Endothelial cell of umbilical vein (primary cell): ENCODE measurements at places on chromosomes 13 and 19. TPM values are rescaled to one million over a fixed set of nuclear protein-coding genes. Genes with fewer than 3 reads are reported as not detected.
A peak's percentile ranks its signal among the peaks of the same experiment; 100 is the strongest.

DNA sequence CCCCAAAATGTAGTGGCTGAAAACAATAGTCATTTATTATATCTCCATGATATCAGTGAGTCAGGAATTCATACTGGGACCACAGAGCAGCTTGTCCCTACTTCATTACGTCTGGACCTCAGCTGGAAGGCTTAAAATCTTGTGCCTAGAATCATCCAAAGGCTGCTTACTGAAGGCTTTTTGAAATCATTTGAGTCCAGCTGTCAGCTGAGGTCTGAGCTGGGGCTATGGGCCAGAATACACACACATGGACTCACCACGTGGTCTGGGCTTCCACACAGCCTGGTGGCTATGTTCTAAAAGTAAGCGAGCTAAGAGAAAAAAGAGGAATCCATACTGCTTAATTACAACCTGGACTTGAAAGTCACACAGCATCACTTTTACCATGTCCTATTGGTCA is 209.2 kb downstream of the KCTD12 start:
- DNase-seq, result peak; percentile 34
- no peaks in the 10 kb centered on the region for H3K36me3 ChIP-seq
- no peaks in the 10 kb centered on the region for H3K27me3 ChIP-seq
- H3K4me1 ChIP-seq, result no peaks in the 10 kb centered on the region
- H3K27ac ChIP-seq, result no peak overlapping the region

- H3K27ac ChIP-seq, result no peak overlapping the region
- no peaks in the 10 kb centered on the region for H3K4me1 ChIP-seq
- no peak overlapping the region for H3K4me3 ChIP-seq
Measured at GRCh38 chr19:14536926-14537692, 7.7 kb downstream of the TECR start.

DNA sequence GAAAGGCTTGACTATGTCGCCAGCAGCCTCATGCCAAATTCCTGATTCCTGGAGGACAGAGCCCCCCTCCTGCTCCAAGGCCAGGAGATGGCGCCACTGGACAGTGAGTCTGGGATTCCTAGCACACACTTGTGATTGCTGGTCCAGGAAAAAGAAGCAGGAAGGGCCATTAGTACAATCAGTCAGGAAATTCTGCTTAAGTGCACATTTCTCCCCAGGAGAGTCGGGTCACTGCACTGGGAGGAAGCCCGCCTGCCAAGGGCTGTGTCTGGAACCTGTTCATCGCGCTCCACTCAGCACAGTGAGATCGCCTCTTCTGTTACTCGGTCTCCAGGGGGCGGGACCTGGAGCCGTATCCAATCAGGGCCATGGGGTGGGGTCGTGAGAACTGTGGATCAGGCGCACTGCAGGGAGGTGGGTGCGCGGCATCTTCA is 65.1 kb downstream of the ZNF823 start:
- peak overlapping the region; percentile 36 for H3K4me3 ChIP-seq
- DNase-seq, result peak; percentile 81
- no peaks in the 10 kb centered on the region for H3K36me3 ChIP-seq

DNA sequence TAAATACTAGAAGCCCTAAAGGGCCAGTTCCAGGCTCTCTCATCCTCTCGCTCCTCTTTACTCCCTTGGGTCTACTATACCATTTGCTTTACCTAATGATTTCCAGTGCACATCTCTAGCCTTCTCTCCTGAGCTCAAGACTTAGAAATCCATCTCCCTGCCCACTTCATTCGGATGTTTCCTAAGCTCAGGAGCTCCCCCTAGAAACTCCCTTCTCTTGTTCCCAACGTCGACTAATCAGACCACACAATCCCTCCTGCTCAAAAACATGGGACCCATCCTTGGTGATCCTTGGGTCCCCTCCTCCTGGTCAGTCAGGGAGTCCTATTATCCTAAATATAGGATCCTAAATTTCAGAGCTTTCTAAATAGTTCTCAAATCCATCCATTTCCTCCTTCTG is 21.1 kb upstream of the STK24 start:
- peaks cover 9% of the 10 kb centered on the region for H3K27me3 ChIP-seq
- no peak overlapping the region for H3K4me3 ChIP-seq
- no peaks in the 10 kb centered on the region for H3K4me1 ChIP-seq
- DNase-seq, result peak; percentile 31
- H3K27ac ChIP-seq, result no peak overlapping the region

GRCh38 chr13:34993470-34993869 is 51.4 kb downstream of the NBEA start:
- H3K4me3 ChIP-seq, result no peak overlapping the region
- no peaks in the 10 kb centered on the region for H3K4me1 ChIP-seq
- H3K27me3 ChIP-seq, result no peaks in the 10 kb centered on the region
- no peaks in the 10 kb centered on the region for H3K36me3 ChIP-seq
- no peak overlapping the region for H3K27ac ChIP-seq
- DNase-seq, result no peak

GRCh38 chr19:47730910-47731309 is 14.4 kb upstream of the NOP53 start:
- H3K4me1 ChIP-seq, result peaks cover 23% of the 10 kb centered on the region
- DNase-seq, result no peak
- H3K4me3 ChIP-seq, result no peak overlapping the region

- H3K27me3 ChIP-seq, result no peaks in the 10 kb centered on the region
- DNase-seq, result peak; percentile 43
- H3K4me3 ChIP-seq, result peak overlapping the region; percentile 24
- H3K27ac ChIP-seq, result no peak overlapping the region
- peaks cover 38% of the 10 kb centered on the region for H3K4me1 ChIP-seq
- H3K36me3 ChIP-seq, result no peaks in the 10 kb centered on the region
Measured at GRCh38 chr19:46297700-46298478, 1.0 kb downstream of the HIF3A start.

- H3K27me3 ChIP-seq, result no peaks in the 10 kb centered on the region
- H3K36me3 ChIP-seq, result no peaks in the 10 kb centered on the region
- DNase-seq, result no peak
Measured at GRCh38 chr13:66128201-66128600, 1101.9 kb downstream of the PCDH9 start.

GRCh38 chr19:47255879-47256692 is at the start of gene CCDC9:
Gene CCDC9 (plus strand): TSS chr19:47256525. CDS start chr19:47258401, 1,876 bp downstream.
- peaks cover 11% of the 10 kb centered on the region for H3K4me1 ChIP-seq
- peak within 1 kb of the TSS; percentile 73 for H3K4me3 ChIP-seq
- H3K27me3 ChIP-seq, result no peaks in the 10 kb centered on the region
- DNase-seq, result peak; percentile 95

DNA sequence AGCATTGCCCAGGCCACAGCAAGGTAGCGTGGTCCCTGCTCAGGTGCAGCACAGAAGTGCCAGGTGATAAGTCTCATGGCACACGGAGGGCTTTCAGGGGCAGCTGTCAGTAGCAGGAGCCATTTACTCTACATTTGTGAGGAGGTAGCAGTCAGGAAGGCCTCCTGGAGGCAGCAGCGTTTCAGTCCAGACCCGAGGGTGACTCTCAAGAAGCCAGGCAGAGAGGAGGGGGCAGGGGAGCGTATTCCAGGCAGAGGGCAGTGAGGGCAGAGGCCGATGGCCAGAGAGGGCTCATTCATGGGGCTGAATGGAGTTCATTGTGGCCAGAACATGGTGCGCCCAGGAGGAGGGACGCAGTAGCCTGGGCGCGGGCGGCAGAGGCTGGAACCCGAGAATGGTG is 8.9 kb downstream of the PIAS4 start:
- no peak overlapping the region for H3K4me3 ChIP-seq
- DNase-seq, result no peak
- H3K27ac ChIP-seq, result no peak overlapping the region
- H3K27me3 ChIP-seq, result no peaks in the 10 kb centered on the region

DNA sequence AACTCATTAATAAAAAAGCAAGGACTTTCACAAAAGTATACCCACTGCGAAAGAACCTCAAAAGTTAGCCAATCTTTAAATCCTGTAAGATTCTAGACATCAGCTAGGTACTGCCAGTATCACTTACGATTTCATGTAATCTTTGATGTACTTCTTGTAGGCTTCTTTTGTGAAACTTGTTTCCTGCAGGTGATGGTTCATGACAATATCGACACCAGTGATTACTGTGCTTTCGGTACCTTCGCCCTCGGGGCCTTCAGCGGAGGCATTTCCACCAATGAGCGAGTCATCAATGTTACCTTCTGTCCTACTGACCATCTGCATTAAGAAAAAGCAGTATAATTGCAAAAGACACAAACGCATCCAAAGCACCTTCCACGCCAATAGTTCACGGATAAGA is 1.1 kb downstream of the TPT1 start:
- no peaks in the 10 kb centered on the region for H3K27me3 ChIP-seq
- peak overlapping the region; percentile 91 for H3K27ac ChIP-seq
- peaks cover 44% of the 10 kb centered on the region for H3K36me3 ChIP-seq
- peak overlapping the region; percentile 70 for H3K4me3 ChIP-seq

- H3K27me3 ChIP-seq, result no peaks in the 10 kb centered on the region
- H3K36me3 ChIP-seq, result no peaks in the 10 kb centered on the region
- DNase-seq, result peak; percentile 42
- H3K27ac ChIP-seq, result no peak overlapping the region
Measured at GRCh38 chr19:47274891-47275761, 441 bp downstream of the INAFM1 start.

GRCh38 chr13:73403355-73404120 is 344.7 kb downstream of the KLF5 start:
- H3K4me3 ChIP-seq, result no peak overlapping the region
- DNase-seq, result no peak
- H3K27me3 ChIP-seq, result no peaks in the 10 kb centered on the region
- H3K36me3 ChIP-seq, result no peaks in the 10 kb centered on the region

GRCh38 chr19:34230820-34231219 is 23.5 kb upstream of the GARRE1 start:
- peaks cover 29% of the 10 kb centered on the region for H3K4me1 ChIP-seq
- H3K4me3 ChIP-seq, result no peak overlapping the region
- no peak for DNase-seq
- peaks cover 6% of the 10 kb centered on the region for H3K36me3 ChIP-seq
- H3K27me3 ChIP-seq, result no peaks in the 10 kb centered on the region

The SLC15A1 gene
- 0.09 TPM in 1 of 2 replicates, not detected in the other for total RNA-seq

The NTF4 gene
- total RNA-seq, result not detected in 2 replicates

The AXL gene
- total RNA-seq, result 151 and 172 TPM in 2 replicates

The NTN5 gene
- total RNA-seq, result 0.35 TPM in 1 of 2 replicates, not detected in the other
